ENCODE measurements at places on chromosomes 2 and 18.

GRCh38 chr2:152718909-152719645, 657 bp downstream of the ARL6IP6 start:
- DNase-seq = no peak

DNA sequence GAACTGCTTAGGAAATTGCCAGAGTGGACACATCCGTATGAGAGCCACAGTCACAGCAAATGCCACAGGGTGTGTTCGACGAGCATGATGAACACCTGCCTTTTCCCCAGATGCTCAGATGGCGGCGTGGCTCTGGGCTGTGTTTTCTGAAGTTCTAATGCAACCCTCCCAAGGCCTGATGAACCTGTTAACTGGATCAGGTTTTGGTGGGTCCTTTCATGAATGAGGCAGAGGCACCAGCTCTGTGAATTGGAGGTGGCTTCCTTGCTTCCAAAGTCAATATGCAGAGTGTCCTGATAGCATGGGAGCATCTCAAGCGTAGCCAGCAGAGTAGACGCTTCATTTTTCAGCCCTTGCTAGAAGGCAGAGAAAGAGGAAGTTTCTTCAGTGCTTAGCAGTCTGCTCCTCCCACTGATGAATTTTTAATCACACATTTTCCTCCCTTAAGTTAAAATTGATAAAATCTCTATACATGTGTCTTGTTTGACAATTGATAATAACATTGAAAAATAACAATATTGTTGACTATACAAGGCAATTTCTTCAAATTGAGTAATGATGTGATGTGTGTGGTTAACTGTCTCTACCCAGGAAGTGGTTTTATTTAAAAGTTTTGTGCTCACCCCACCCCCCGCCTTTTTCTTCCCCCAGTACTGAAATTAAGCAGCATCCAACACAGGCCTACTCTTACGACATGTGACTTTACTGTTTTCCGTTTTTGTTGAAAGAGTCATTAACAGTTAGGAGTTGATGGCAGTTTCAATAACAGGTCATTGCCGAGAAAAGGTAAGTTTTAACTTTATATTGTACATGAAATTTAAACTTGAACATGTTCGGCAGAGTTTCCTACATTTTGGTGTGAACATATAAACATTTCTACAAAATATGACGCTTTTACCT, at the start of gene ARHGAP15:
ARHGAP15 (plus strand) TSS at position 739 of the 900 bp plus-strand sequence.
- peak; percentile 26 for DNase-seq

DNA sequence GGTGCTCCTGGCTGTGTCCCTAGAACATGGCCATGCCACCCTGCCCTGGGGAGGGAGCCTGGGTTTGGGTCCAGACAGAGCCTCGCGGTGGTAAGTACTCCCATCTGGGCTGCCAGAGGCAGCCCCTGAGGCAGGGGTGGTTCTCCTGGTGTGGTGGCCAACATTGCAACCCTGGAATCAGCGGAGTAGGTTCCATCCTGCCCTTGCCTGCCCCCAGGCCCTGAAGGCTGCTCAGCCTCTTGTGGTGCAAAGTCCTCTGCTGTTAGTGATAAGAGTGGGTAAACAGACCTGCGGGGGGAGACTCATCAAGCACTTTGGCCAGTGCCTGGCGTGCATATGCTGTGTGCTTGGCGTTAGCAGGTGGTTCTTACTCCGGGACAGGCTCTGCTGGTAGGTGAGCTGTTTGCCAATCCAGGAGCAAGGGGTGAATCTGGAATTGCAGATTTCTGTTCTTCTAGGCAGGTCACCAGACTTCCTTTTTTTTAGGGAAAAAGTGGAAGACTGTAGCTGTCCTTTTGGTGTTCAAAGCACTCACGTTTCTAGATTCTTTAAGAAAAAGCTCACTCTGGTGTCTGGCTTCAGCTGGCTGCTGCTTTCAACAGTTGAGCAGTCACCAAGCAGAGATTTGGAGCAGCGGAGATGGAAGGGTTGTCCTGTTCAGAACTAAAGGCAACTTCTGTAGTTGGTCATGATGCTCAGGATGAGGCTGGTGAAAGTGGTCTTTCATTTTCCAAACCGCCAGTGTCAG, 3.2 kb downstream of the CNNM3 start:
- DNase-seq = no peak

GRCh38 chr18:29188760-29189159, 1011.8 kb upstream of the CDH2 start:
- no peak for DNase-seq

- DNase-seq = no peak
Measured at GRCh38 chr2:191526536-191526935, 151.4 kb upstream of the NABP1 start.

DNA sequence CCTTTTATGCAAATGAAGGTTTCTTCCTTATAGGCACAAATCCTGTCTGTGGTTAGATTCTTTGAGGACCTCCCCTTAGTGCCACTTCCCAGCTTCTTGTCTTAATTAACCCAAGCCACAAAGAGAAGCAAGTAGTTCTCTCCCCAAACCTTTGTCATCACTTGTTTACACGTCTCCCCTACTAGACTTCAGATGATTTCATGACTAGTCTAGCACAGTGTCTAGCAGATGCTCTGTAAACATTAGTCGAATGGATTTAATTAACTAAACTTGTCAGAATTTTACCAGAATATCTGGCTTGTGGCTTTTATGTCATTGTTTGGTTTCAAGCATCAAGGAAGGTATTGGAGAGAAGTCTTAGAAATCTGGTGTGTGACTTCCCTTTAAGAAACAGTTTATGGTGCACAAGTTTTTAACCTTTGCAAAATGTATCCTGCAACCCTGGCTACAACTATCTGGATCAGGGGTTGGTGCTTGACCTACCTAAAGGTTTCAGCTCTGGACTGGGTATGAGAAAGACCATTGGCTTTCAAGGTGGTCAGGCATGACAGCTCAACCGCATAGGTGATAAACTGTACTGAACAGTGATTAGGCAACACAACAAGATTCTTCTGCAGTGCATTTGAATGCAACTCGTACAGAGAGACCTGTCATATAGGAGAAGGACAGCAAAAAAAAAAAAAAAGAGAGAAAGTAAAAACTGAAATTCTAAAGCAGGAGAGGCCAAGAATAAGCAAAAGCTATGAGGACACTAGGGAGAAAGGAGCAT, 93.2 kb upstream of the CCDC150 start:
- DNase-seq = no peak

DNA sequence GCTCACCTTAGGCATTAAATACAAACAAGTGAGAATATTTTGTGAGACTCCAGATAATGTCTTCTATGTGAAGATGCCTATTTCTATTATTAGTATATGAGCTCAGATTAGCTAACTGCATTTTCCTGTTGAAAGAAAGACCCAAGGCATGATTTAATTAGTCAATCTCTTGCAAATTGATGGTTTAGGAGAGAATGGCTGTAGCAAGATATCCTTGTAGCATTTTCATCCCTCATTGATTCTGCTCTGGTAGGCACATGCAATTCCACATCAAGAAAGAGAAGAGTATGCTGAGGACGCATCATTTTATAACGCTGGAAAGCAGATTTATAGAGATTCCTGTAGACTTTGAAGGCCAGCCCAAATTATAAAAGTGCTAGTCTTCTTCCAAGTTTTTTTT, 332.0 kb downstream of the SOX11 start:
- DNase-seq = no peak

- DNase-seq = no peak
Measured at GRCh38 chr2:195532255-195532627, 124.8 kb upstream of the SLC39A10 start.

DNA sequence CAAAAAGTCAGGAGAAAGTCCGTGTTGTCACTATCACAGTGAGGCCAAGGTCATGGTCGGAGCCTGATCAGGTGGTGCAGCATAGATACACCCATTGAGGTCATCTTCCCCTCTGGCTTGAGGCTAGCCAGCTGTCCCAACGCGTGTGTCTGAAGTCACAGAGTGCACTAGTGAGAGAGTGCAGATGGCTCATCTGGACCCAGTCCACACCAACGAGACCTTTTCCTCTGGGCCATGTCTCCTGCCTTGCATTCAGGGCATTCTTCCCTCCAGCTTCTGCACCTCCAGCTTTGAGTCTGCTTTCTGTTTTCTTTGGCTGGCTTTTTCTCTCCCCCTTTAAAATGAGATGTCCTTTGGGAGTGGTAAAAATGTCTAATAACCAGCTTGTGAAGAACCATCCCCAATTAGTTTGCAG, 146.9 kb downstream of the TDRD15 start:
- no peak for DNase-seq

DNA sequence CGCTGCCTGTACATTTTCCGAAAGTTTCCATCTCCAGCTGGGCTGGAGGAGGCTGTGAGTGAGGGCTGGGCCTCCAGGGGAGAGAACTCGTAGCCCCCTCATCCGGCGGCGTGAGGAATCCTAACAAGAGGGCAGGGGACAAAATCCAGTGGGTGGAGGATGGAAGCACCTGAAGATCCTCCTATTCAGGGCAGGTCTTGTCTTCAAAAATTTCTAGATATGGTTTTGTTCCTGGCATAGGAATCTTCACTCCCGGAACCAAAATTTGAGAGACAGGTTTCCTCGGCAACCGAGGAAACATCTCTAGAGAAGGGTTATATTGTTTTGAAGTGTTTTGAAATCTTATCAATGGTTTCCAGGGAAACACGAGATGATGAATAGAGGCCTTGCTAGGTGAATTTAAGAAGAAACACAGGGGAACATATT, 136.7 kb downstream of the SH3BP4 start:
- DNase-seq = no peak

DNA sequence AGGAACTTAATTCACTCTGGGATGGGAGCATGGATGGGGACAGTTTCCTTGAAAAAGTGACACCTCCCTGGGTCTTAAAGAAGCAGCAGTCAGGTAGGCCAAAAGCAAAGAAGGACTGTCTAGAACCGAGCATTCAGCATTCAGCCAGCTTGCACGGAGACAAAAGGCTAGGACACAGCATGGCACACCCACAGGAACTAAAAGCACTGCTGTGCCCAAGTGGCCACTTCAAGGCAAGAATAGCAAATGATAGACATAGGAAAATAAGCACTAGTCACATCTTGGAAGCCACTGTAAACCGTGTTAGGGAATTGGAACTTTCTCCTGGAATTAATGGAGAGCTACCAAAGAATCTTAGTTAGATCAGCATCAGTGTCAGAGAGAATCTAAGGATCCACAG, 47.0 kb downstream of the LRP2 start:
- DNase-seq = no peak

DNA sequence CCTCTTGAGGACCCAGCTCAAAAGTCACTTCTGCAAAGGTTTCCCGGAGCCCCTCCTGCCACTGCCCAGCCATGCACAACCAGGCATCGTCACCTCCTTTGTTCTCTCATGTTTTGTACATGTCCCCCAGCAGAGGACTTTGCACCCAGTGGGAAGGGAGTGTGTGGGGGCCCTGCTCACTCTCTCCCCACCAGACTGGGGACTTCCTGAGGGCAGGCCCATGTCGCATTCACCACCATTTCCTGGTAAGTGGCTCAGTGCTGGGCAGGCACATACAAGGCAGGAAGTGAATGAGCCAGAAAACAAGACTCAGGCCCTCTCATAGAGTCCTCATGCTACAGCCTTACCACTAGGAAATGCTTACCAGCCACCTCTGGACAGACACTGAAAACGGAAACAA, 18.9 kb downstream of the MRPL35 start:
- no peak for DNase-seq

DNA sequence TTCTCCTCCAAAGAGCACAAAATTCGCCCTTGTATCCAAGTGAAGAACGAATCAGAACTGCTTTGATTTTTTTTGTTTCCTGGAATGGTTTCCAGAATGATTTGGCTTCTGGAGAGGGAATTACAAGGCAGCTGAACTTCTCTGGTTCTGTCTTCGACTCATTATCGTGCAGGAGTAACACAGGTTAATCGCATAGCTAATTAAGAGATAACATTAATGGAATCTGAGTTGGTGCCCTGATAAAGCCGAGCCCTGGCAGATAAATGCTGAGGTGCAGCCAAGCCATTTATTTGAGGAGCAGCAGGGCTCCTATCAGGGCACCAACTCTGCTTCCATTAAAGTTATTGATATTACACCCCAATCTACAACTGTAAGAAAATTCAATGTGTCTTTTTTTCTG, 433.7 kb downstream of the ZNF521 start:
- no peak for DNase-seq

- DNase-seq = no peak
Measured at GRCh38 chr2:186503827-186504606, 18.0 kb downstream of the ZC3H15 start.

- DNase-seq = no peak
Measured at GRCh38 chr2:174327841-174328113, 7.0 kb upstream of the SP9 start.

GRCh38 chr2:201930831-201931230, 102.8 kb upstream of the FZD7 start:
- DNase-seq = no peak

DNA sequence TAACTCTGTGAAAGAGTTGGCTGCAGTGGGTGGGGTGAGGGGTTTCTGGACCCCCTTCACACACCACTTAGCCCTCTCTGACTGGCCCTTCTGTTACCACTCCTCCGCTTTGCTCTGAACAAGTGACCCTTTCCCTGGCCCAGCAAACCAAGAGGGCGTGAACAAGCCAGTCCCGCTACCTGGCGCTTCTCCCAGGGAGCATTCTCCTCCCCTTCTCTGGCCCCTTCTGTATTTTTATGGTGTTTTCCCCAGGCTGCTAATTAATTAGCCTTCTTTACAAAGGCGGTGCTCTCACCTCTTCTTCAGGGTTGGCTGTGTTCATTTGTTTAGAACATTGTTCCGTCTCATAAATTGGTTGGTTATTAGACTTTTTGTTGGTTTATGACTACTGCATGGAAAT, 180.1 kb downstream of the MGAT5 start:
- DNase-seq = no peak
